ENCODE measurements at places on chromosomes 6 and 20.
A peak's percentile ranks its signal among the peaks of the same experiment; 100 is the strongest.

- DNase-seq: no peak
Measured at GRCh38 chr6:4272996-4273395, 137.6 kb upstream of the ECI2 start.

DNA sequence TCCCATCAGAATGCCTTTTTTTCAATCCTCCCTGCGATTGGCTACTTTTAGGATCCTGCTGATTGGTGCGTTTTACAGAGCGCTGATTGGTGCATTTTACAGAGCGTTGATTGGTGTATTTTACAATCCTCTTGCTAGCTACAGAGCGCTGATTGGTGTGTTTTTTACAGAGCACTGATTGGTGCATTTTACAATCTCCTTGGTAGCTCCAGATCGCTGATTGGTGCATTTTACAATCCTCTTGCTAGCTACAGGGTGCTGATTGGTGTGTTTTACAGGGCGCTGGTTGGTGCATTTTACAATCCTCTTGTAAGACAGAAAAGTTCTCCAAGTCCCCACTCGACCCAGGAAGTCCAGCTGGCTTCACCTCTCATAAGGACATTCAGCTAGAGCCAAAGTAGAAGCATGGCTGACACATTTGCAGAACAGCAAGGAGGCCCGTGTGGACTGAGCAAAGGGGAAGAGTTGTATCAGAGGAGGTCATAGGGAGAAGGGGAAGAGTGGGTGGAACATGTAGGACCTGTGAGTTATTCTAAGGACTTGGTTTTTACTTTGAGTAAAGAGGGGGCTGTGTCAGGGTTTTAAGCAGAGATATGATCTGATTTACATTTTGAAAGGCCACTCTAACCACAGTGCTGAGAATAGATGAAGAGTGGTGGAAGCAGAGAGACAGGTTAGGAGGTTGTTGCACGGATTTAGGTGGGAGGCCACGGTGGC is 2.6 kb downstream of the ALDH5A1 start:
- no peak for DNase-seq

DNA sequence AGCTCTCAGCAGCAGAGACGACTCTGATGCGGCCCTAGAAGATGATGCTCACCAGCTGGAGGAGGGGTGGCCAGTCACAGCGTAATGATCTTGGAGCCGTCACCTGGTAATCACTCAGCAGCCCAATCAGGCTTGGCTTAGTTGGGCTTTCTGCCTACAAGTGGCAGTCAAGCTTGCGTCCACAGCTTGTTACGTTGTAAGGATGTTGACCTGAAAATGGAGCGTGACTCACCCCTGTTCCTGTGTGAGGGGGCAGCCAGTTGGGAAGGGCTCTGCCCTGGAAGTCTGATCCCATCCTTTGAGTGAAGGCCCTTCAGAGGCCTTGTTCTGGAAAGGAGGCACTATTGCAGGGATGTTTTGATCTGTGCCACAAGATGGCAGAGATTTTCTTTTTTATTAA is 49.8 kb downstream of the SPATA2 start:
- no peak for DNase-seq

DNA sequence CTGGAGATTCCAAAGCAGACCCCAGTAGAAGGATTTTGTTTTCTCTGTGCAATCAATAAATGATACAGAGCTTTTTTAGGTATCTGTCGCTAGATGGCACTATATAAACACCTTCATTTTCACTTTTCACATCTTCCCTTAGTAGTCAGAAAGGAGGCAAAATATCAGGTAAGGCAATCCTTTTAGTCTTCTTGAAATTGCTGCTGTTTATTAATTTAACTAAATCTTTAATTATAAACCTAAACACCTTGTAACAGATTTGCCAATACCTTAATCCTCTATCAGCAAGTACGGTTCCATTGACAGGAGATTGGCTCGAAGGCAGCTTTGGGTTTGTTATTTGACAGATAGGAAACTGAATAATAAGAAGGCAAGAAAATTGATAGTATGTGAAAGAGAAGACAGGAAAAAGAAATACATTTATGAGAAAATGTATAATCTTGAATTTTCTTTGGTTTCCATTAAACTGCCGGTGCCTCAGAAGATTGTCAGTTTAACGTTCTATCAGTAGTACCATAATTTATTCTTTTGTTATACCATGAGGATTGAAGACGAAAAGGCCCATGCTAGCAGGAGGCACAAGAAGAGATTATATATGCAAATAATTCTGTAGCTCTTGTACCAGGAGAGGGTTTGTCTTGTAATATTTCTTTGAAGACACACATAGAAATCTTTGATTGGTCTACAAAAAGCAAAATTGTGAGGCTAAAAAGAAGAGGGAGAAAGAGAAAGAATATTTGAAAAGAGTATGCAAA is 23.5 kb upstream of the IBTK start:
- DNase-seq: no peak

DNA sequence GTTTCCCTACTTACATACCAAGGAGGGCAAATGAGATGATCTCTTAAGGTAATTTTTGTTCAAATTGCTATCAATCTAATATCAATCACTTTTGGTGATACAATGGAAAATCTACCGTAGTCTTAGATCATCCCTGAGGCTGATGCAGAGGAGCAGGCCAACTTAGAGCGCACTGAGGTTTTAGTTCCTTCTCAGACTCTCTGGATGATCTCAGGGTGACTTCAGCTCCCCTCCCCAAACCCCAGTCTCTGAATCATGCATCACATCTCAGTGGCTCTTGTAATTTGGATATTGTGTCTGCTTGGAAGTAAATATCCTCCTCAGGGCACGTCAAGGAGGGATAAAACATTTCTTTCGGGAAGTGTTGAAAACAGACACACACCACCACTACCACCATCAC is 5.9 kb downstream of the TUBB2B start:
- no peak for DNase-seq

DNA sequence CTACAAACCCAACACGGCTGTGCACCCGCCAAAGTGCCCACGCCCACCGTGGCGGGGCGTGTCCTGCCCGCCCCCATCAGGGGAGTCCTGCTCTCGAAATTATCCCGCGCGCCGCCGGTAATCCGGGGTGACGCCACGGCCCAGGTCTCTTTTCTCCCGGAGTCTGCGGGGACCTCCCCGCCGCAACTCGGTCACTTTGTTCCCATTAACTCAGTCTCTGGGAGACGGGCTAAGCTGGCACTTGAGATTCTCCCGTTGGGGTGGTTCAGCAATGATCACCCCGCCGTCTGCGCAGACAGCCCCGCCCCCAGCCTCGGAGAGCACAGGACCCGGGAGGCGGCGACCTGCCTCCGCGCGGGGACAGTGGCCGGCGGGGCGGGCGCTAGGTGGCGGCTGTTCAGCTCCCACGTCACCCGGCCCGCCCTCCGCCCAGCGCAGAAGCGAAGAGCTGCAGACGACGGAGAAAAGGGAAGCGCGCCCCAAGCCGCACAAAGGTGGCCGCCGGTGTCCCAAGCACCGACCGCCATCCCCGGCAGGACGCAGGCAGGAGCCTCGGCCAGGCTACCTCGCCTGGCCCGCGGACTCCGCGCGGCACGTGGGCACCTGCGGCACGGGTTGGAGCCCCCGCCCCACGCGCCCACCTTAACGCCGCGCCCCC is 31.5 kb downstream of the SF3B5 start:
- peak; percentile 68 for DNase-seq

DNA sequence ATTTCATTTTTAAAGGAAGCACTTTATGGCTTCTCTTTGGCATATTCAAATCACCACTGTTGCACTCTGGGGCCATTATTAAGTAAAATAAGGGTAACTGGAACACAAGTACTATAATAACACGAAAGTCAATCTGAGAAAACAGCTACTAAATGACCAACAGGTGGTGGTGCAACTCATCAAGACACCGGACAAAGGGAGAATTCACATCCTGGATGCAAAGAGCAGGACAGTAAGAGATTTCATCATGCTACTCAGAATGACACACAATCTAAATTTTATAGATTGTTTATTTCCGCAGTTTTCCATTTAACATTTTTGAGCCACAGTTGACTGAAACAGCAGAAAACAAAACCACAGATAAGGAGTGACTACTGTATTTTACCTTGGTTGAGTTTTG is 27.6 kb upstream of the LY86 start:
- no peak for DNase-seq

DNA sequence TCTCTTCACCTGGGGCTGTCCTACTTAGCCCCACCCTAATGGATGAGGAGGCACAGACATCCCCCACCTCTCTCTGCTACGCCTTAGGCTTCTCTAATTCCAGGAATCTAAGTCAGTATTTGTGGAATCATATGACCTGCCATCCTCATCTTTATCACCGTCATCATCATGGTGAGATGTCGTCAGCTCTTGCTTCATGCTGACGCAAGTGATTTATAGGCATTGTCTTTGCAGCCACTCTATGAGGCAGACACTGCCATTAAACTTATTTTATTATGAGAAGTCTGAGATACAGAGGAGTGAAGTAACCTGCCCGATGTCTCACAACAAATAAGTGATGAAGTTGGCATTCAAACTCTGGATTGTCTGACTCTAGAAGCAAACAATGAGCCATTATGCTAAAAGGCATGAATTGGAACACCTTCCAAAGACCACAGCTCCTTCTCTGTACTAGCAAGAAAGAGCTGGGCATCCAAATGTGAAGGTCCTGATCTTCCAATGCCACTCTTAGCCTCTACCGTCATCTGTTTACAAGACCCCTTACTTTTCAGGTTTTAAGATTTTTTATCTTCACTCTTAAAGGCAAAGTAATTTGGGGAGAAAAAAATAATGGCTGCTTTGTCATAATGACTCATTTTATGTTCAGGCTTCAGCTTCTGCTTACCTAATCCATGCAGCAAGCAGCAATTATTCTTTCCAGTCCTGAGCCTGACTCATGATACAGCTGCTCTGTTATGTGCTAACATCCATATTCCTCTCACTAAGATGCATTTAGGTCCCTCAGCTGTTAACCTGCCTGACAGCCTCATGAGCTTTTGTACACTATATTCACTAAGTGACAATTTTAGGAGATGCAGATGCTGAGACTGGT is 113.7 kb upstream of the BCLAF1 start:
- DNase-seq: no peak

DNA sequence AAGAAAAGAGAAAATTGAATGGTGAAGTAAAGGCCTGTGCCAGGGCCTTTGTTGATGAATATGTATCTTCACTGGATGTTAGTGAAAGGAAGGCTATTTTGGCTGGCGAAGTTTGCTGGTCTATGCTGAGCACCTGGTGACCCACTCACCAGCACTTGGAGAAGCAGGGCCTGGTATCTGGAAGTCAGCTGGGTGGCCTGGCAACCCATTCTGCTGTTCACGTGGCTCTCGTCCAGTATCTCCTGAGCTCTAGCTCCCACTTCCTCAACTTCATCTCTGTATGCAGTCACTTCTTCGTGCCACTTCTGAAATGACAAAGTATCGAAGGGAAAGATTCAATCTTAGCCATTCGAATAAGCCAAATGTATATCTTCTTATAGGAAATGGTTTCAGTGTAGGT is 283.7 kb downstream of the SYNE1 start:
- DNase-seq: no peak

GRCh38 chr20:1802385-1803060 is 92.7 kb upstream of the SIRPA start:
- peak; percentile 74 for DNase-seq

GRCh38 chr20:41669708-41670263 is 51.6 kb upstream of the CHD6 start:
- DNase-seq: no peak

DNA sequence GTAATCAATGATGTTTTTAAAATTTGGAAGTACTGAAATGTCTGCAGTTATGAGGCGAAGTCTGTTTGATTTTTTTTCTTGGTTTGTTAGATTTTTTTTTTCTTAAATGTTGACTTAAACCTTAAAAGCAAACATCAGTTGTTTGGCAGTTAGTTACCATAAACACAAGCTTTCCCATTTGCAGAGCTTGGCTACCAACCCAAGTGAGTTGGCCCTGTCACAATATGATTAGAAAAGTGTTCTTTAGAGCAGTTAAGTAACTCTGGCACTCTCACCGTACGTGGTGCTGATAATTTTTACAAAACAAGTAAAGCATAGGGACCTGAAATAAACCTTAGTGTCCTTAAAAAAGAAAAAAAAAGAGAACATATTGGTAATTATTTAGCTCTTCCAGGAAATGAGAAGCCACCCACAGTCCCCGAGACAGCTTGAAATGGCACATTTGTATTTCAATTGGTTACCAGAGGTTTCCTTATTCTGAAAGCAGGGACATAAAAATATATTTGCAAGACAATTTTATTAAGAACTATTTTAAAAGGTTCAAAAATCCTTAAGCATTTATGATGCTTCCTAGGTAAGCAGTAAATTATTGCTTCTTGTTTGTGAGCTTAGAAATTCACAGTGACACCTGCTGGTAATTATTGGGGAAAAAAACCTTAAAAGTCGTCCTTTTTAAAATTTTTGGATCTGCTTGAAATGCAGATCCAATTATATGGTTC is 3.9 kb downstream of the HEY2 start:
- no peak for DNase-seq

- peak; percentile 36 for DNase-seq
Measured at GRCh38 chr6:4774715-4775493, 1.3 kb upstream of the CDYL start.

GRCh38 chr6:31915756-31916155 is 11.8 kb upstream of the C2 start:
- no peak for DNase-seq
